ENCODE measurements at places on chromosomes 3 and 15. TPM values are rescaled to one million over a fixed set of nuclear protein-coding genes. Genes with fewer than 3 reads are reported as not detected.

ITGA11 gene
- polyA plus RNA-seq, result 4.4 TPM

ZNF501 gene
- polyA plus RNA-seq, result 13.2 TPM

SYNPR gene
- polyA plus RNA-seq, result 0.11 TPM

SLC12A1 gene
- polyA plus RNA-seq, result 563 TPM

CYP1A2 gene
- 0.23 TPM for polyA plus RNA-seq

THBS1 gene
- polyA plus RNA-seq, result 153 TPM

CHST13 gene
- 4.2 TPM for polyA plus RNA-seq

CCDC9B gene
- polyA plus RNA-seq, result 4.0 TPM

SAMD7 gene
- not detected for polyA plus RNA-seq

ARHGEF26 gene
- 16.0 TPM for polyA plus RNA-seq

ANKRD63 gene
- 0.56 TPM for polyA plus RNA-seq

ENTPD3 gene
- 2.1 TPM for polyA plus RNA-seq

TNNC1 gene
- polyA plus RNA-seq, result 7.6 TPM

- DNase-seq, result peak; percentile 69
Measured at GRCh38 chr3:129690406-129690805, 83.9 kb upstream of the PLXND1 start.

DNA sequence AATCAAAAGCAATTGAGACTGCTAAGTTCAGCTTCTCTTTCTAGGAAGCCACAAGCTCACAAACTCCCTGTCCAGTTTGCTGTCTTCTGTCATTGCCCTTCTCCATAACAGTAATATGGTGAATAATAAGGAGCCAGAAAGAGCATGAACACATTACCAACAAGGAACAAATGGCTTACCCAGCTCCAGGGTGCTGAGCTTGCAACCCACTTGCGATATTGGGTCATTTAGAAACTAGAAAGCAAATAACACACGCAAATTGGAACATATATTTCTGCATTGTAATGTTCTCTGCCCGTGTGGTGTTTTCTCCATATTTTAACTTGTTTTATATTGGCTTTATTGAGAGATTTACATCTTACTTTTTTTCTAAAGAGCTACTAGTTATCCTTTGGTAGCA, 325.3 kb downstream of the GBE1 start:
- no peak for DNase-seq

- DNase-seq, result peak; percentile 8
Measured at GRCh38 chr3:99789011-99789721, 28.5 kb upstream of the CMSS1 start.

- peak; percentile 81 for DNase-seq
Measured at GRCh38 chr15:85485956-85486567, 105.7 kb downstream of the AKAP13 start.

DNA sequence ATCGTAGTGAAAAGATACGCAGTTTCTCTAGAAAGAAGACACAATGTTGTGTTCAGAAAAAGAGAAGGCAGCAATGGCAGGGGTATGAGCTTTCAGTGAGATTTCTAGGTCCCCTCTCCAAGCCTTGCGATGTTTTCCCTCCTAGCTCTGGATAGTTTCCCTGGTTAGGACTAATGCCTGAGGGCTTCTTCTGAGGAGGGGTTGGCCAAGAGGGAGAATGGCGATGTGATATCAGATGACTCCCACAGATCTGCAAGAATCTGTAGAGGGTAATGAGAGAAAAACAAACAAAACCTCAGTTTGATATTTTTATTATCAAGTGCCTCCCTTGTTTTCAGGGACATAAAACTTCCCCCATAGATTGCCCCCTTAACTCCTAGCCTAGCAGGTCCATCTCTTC, 4.1 kb upstream of the CLDN1 start:
- no peak for DNase-seq

- no peak for DNase-seq
Measured at GRCh38 chr3:49794431-49794830, 5.2 kb downstream of the CDHR4 start.

DNA sequence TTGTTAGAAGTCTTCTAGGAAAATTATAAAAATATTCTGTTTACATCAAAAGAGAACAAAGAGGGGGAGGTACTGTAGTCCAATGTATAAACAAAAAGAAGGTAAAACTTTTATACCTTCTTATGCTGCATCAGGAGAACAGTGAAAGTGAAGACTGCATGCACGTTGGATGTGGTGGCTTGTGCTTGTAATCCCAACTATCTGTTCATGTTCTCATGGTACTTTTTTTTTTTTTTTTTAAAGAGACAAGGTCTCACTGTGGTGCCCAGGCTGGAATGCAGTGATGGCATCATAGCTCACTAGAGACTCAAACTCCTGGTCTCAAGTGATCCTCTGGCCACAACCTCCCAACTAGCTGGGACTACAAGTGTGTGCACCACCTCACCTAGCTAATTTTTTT, 4.2 kb downstream of the SEC62 start:
- no peak for DNase-seq

- no peak for DNase-seq
Measured at GRCh38 chr15:93997071-93997658, 234.2 kb upstream of the MCTP2 start.

DNA sequence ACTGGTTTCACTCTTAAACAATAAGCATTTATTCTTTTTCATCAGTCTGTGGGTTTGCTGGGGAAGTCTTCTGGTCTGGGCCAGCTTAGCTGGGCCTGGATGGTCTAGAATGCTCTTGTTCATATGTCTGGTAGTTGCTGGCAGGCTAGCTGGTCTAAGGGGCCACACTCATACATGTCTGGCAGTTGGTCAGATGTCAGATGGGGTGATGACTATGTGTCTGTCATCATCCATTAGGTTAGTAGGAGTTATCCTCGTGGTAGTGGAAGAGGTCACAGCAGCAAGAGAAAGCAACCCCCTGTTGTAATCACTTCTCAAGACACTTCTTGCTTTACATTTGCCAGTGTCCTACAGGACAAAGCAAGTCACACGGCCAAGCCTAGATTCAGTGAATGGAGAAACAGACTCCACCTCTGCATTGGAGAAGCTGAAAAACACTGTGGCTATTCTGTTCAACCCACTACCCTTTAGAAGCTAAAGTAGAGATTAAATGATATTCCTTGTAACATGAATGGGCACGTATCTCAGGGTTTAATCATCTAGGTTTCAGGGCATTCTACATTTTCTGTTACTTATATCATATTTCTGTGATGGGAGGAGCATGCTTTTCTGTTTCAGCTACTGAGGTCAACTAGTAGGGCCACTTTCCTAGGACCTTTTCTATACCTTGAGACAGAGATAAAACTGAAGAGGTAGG, 5.5 kb upstream of the ARID3B start:
- DNase-seq, result no peak

DNA sequence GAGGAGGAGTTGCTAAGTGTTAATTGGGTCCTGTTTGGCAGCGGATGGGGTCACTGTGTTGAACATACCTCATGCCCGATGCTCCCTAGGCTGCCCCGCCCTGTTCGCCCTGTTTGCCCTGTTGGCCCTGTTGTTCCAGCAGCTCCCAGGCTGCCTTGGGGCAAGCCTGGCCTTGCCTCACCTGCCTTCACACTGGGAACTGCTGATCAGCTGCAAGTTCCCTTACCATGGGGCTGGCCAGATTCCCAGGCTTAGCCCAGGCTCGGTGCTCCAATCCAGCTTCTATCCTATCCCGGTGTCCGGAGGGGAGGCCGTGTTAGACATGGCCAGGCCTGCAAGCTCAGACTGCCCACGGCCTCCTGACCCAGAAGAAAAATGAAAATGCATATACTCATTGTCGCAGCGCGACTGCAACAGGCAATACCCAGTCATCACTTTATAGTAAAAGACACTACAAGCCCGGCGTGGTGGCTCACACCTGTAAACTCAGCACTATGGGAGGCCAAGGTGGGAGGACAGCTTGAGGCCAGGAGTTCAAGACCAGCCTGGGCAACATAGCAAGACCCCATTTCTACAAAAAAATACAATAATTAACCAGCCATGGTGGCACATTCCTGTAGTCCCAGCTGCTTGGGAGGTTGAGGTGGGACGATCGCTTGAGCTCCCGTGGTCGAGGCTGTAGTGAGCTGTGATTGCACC, 42.9 kb upstream of the ZNF710 start:
- DNase-seq, result no peak

- DNase-seq, result no peak
Measured at GRCh38 chr3:64815195-64815631, 127.4 kb upstream of the ADAMTS9 start.

DNA sequence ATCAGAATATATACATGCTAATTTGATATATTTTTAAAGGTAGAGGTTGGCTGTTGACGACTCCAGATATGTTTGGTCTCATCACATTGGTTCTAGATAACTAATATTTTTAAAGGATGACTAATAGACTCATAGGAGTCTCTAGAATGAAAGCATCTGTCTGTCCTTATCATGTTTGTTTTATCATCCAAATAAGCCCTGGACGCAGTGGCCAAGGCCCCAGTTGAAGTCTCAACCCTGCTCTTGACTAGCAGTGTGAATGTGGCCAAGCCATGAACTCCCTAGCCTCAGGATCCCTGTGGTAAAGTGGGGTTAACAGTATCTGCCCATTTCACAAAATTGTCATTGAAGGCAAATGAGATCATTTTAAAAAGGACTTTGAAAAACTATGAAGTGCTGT, 53.6 kb downstream of the ABHD2 start:
- no peak for DNase-seq

GRCh38 chr15:89917442-89918101, 4.8 kb upstream of the ARPIN start:
- no peak for DNase-seq

DNA sequence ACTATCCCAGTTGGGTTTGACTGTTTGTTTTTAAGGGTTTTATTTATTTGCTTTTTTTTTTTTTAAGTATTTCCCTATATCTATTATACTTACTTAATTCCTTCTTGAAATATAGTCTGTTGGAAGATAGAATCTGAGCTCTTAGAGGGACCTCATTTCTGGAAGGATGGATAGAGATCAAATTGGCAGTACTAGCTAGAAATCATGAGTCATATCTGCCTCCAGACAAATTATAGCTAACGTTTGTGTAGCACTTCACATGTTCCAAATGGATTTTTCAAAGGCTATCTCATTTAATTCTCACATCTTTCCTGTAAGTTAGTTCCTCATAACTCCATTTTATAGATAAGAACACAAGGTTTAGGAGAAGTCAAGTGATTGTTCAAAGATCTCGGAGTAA, 384.7 kb downstream of the ZIC1 start:
- DNase-seq, result no peak

DNA sequence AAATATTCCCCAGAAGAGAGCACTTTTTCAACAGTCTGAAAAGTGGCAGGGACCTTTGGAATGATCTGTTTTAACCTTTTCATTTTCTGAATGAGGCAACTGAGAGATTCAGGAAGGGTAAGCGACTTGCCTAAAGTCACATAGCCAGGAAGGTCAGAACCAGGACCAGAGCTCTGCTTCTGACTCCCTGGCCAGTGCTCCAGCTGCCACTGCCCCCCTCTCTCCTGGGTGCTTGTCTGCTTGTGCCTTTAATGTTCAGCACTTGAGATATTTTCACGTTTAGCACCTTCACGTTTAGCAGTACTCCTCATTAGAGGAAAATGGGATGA, 68.3 kb downstream of the SMAD3 start:
- no peak for DNase-seq

- no peak for DNase-seq
Measured at GRCh38 chr3:134713671-134714070, 62.8 kb upstream of the KY start.

- DNase-seq, result no peak
Measured at GRCh38 chr15:58492661-58493397, 61.0 kb downstream of the LIPC start.

DNA sequence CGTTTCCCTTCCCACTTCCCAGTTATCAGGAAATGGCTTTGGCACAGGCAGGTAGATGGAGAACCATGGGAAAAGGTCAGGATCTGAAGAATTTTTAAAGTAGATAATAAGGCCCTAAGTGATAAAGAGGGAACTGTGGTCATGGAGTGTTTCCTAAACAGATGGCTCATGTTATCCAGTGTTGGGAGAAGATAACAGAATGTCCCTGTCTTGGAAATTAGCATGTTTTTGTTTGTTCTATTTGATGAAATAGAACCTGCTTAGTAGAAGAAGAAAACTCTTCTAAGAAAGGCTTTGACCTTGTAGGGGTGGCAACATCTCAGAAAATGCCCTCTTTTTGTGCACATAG, 8.8 kb downstream of the LRRC3B start:
- DNase-seq, result no peak

DNA sequence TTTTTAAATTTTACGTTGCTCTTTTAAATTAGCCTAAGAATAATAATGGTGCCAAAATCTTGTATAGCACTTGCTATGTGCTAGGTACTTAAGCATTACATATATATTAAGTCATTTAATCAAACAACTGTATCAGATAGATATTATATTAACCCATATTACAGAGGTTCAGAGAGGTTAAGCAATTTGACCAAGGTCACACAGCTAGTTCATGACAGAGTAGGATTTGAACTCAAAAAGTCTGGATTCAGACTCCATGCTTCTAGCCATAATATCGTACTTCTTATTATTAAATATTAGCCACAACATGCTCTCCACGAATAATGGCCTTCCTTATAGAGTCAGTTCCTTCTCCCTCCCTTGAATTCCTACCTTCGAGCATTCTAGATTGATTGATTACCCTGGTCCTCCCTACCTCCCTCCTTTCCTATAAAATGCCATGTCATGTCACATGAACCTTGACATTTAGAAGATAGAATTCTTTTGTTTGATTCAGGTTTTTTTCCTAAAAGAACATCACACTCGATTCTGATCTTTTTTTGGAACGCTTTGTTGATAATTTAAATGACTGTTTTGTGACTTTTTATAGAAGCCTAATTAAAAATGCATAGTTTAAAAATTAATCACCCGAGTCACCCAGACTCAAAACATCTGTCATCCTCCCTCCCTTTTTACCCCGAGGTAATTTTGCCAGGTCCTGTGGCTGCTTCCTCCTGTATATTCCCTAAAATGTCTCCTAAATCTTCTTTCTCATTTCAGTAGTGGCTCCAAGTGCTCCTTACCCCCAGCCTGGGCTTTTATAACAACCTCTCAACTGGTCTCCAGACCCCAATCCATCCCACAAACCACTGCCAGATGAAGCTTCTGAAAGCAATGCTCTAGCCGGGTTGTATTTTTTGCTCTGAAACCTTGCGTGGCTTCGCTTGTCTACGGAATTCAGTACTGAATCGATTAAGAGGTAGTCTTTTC, 8.5 kb upstream of the PSMD6 start:
- peak; percentile 31 for DNase-seq

GRCh38 chr3:81433675-81434074, 327.8 kb downstream of the GBE1 start:
- no peak for DNase-seq

DNA sequence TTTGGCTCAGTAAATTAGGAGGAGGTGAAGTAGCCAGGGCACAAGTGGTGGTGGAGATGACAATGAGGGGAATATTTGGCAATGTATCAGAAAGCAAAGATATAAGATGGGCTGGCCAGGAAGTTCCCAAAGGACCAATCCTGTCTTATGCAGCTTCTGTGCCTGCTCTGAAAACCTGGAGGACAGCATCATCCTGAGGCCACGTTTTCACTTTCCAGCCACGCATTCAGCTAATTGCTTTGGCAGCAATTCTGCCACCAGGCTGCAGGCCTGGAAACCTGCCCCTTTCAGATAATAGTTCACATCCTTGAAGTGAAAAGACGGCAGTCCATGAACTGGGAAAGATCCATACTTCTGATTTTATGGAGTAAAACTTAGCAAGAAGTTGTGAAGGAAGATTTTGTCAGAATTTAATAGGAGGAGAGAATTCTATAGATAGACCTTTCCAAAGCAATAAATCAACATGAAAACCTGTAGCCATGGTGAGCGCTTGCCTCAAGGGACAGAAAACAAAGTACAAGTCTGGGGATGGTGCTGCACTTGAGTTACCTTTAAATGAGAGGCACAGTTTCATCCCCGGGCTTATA, 682.5 kb downstream of the GRM7 start:
- DNase-seq, result no peak
